ENCODE measurements at places on chromosomes 13 and 19.

- no peak for DNase-seq
Observed at GRCh38 chr13:65724226-65724625, 1505.9 kb downstream of the PCDH9 start.

DNA sequence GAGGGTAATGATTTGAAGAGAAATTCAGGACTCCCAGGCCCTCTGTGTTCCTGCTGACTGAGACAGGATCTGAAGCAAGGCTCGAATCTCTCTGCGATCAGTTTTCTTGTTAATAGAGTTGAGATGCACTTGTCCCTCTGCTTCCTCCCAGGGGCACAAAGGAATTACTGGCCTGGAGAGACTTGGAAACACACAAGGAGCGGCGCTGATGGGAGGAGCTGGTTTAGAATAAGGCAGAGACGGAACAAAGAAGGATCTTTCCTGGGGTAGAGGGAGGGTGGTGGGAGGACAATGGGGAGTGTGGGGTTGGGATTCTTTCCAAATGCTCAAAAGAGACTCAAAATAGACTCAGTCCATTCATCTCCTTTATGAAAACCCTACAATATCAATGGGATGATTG, 719.1 kb downstream of the UQCRFS1 start:
- DNase-seq, result no peak

- DNase-seq, result no peak
Observed at GRCh38 chr13:56659041-56659471, 481.7 kb upstream of the PRR20A start.

DNA sequence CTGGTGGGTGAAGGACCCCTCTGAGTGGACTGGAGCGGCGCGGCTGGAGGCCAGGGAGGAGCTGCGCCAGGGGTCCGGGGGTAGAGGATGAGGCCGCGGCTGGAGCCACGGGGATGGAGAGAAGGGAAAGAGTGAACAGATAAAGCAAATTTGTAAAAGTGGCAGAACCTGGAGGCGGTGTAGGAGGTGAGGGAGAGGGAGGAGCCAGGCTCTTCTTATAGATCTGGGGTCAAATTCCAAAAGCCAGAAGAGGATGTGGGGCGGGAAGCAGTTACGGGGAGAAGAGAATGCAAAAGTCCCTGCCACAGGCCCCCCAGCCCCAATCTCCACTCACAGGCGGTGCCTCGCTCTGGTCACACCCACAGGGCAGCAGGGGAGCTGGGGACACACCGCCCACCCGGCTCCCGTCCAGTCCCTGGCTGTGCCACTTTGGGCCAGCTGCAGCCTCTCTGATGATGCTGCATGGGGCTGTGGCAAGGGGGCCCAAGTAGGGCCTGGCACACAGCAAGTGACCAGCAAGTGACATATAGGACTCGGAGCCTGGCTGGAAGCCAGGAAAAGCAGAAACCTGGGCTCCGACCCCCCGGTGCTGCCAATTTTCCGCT, 11.1 kb downstream of the LRRC4B start:
- no peak for DNase-seq

DNA sequence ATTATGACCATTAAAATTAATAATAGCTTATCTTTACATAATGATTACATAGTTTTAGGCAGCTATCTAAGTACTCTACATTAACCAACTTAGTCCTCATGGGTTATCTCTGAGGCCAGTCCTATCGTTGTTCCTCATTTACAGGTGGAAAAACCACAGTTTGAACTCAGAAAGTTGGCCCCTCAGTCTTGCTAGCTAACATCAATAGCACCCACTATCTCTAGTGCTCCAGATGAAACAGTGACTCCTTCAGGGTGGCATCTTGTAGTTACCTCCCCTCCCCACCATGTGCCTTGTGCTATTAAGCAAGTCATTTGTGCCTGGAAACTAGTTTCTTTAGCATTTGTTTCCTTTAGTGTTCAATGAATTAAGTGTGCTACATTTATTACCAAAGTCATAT, 1086.7 kb downstream of the EFNB2 start:
- DNase-seq, result no peak

- no peak for DNase-seq
Observed at GRCh38 chr13:107545946-107546502, 669.3 kb downstream of the LIG4 start.

GRCh38 chr19:38503077-38503410, 69.6 kb downstream of the RYR1 start:
- DNase-seq, result no peak

Measured in stimulated activated CD4-positive, alpha-beta T cell treated with anti-CD3 and anti-CD28 coated beads, Interleukin-1b, Interleukin-23, amount 100 ng/mL, for 4 hours (primary cell).